ENCODE measurements at places on chromosomes 16 and 17.

DNA sequence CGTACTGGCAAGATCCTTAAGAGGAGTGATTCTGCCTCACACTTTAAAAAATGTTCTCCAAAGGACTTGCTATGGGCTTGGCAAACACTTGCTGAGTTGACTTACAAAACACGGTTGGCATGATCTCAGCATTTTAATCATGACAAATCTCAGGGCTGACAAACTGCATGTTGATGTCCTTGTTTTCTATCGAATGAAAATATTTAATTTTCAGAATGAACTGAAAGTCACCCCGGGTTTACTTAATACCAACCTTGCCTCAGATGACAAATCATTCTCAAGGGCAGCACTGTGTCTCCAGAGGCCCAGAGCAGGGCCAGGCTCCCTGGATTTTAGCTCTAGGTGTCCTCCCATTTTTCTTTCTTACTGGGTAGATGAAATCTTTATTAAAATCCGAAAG is 229.1 kb upstream of the ZFHX3 start:
- no peak for DNase-seq

DNA sequence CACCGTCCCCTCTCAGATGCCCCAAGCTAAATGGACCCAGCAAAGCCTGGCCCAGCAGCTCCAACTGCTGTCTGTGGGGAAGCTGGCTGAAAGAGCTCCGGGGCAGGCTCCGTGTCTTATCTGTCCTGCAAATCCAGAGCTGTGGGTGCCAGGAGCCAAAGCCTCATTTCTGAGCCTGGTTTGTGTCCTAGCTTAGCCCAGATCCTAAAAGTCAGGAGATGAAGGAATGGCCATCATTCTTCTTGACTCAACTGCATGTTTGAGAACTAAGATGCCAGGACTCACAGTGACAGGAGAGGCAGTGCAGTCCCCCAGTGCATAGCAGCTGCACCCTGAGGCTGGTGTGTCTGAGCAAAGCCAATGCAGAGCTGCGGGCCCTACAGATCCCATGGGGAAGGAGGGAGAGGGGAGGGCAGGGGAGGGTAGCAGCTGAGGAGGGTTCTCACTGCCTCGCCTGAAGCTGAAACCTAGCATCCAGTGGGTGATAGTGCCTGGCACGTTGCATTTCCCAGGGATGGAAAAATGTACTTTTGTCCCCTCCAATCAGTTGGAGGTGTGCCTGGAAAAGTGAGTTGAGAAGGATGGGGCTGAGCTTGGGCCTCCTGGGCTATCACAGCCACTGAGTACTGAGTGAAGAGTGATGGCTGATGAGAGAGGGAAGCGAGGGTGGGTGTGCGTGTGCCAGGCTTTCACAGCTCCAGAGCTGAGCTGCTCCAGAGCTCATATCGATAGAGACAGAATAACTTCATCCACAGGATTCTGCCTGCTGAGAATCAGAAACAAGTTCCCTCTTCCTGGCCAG is 24.5 kb upstream of the CD300E start:
- no peak for DNase-seq

- DNase-seq, result no peak
Observed at GRCh38 chr16:69399361-69399760, 13.6 kb upstream of the TERF2 start.

DNA sequence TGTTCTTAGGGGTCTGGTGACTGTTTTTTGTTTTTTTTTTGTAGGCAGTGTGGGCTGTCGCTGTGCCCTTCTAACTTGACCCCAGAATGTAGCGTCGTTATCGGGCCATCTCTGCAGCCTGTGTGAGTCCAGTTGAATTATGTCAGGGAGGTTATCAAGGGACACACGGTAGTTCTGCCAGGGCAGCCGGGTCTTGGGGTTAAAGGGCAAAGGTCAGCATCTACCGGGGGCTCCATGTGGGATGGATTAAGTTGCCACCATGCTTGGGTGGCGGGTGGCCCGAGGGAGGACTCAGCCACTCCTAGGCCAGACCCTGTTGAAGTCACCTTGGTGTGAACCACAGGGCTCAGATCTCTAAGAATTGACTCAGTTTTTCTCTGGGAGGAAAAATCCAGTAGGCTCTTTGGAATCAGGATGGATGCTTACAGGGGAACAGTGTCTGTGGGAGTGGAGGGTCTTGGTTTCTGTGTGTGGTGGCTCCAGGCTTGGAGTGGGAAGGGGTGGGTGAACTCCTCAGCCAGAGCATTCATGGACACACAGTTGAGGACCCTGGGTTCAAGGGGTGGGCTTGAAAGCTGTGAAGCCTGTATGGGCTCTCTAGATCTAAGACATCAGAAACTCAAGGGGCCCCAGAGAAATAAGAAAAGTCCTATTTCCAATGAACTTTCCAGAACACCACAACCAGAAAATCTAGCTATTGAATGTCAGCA is 191.7 kb downstream of the IRF8 start:
- no peak for DNase-seq

DNA sequence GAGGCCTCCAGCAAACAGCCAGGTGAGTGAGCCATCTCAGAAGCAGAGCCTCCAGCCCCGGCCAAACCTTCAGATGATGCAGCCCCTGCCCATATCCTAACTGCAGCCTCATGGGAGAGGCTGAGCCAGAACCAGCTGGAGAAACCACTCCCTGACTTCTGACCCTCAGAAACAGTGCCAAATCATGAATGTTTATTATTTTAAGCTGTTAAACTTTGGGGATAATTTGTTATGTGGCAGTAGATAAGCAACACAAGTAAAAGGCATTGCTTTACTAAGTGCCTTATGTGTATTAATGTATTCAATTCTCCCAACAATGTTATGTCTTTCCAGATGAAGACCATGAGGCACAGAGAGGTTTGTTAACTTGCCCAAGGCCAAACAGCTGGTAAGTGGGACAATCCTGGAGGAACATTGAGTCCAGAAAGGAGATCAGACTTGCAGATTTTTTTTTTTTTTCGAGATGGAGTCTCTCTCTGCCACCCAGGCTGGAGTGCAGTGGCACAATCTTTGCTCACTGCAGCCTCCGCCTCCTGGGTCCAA is 59.6 kb downstream of the SOCS1 start:
- no peak for DNase-seq

GRCh38 chr17:16091773-16092172 is 92.1 kb downstream of the TTC19 start:
- DNase-seq, result no peak

DNA sequence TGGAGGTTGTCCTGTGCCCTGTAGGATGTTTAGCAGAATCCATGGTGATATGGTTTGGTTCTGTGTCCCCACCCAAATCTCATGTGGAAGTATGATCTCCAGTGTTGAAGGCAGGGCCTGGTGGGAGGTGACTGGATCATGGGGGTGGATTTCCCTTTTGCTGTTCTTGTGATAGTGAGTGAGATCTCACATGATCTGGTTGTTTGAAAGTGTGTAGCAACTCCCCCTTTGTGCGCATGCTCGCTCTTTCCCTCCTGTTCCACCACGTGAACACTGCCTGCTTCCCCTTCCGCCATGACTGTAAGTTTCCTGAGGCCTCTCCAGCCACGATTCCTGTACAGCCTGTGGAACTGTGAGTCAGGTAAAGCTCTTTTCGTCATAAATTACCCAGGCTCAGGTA is 61.9 kb downstream of the ARHGAP17 start:
- no peak for DNase-seq

GRCh38 chr17:60493847-60494321 is 32.2 kb downstream of the APPBP2 start:
- no peak for DNase-seq

GRCh38 chr17:73163043-73163442 is 1.8 kb upstream of the SSTR2 start:
- DNase-seq, result no peak

- DNase-seq, result no peak
Observed at GRCh38 chr16:74305978-74306784, 9.6 kb downstream of the PSMD7 start.

DNA sequence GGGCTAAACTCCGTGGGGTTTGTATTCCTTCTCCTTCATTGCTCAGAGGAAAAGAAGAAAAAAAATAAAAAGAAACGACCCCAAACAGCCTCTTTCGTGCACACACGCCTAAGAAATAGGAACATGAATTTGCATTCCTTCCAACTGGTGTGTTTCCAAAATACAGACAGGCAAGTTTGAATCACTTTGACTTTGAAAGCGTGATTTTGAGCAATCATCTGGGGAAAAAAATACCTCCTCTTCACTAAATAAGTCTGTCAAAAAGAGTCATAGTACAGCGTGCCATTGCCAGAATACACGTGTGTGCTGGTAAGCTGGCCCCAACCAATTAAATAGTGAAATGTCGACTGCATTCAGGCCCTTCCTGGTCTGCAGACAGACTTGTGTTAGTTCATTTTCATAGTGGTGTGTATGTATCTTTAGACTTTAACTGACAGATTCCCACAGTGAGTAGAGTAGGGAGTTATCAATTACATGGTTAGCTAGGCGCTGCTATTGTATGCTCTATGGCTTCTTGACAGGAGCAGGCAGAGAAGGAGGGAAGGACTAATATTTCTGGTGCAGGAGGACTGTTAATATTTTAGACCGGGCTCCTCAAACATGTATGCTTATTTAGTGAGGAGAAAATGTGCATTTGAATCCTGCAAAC is 618.3 kb downstream of the MAF start:
- DNase-seq, result no peak

DNA sequence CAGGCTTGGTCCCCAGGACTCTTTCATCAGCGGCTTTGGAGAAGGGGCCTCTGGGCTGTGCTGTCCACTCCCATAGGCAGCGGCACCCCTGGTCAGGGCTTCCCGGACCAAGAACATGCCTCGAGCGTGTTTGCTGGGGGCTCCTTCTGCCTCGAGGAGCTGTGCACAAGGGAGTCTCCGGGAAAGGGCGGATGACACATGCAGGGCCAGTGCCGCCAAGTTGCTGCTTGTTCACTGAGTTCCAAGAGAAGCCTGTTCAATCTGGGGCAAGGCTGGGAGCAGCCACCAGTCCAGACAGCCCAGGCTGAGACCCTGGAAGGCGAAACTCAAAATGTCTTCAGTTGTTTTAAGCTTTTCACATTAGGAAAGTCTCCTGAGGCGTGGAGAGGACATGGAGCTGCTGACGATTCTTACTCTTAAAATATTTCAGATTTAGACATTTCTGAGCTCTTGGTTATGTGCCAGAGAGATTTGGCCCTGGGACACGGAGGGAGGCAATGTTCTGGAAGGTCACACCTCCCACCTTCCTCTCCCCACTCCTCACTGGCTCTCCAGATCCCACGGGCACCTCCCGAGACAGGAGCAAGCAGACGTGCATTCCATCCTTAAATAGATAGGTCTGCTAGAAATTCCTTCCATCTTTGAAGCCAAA is 84.5 kb upstream of the ZNF469 start:
- DNase-seq, result peak; percentile 66

GRCh38 chr17:70636517-70637133 is 467.3 kb downstream of the KCNJ2 start:
- no peak for DNase-seq

GRCh38 chr17:43909537-43910231 is 2.3 kb upstream of the MPP2 start:
- DNase-seq, result no peak

- no peak for DNase-seq
Observed at GRCh38 chr16:30699615-30700099, 686 bp downstream of the SRCAP start.

DNA sequence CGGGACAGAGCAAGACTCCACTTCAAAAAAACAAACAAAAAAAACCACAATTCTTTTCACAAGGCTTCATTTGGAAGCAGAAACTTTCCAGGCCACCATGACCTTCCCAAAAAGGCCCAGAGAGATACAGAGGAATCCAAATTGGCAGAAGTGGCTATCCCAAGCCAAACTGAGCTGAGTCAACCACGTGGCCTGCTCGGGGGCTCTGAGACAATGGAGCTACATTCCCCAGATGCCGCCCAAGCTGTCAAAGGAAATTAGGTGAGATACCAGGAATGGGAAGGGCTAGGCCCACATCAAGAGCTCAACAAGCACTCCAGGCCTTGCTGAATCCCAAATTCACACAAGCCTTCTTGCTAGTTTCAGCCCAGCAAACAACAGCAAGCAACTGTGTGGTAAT is 5.7 kb upstream of the EXOSC6 start:
- DNase-seq, result no peak

DNA sequence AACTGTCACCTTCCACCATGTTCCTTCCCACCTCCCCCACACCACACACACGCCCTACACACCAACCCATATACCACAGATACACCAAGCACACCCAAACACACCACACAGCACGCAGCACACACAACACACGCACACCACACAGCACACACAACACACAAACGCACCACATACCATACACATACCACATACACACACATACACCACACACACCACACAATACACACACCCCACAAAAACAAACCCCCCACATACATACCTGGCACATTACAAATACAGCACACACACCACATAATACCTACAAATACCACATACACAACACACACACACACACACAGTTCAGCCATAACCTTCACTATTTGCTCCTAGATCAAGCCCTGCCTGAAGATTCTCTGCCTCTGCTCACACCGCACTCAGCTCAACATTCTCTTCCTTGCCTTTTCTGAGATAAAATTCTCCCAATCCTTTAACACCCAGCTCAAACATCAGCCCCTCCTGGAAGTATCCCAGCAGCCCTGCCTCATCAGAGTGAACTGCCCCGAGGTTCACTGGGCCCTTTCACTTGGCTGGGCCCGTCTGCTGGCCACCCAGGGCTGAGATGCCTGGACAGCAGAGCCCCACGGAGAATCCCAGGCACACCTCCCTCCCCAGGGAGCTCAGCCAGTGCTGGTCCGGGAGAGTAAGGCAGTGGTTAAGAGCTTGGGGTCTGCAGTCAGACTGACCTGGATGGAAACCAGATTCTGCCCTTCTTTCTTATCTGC is 31.9 kb upstream of the CPNE2 start:
- no peak for DNase-seq

DNA sequence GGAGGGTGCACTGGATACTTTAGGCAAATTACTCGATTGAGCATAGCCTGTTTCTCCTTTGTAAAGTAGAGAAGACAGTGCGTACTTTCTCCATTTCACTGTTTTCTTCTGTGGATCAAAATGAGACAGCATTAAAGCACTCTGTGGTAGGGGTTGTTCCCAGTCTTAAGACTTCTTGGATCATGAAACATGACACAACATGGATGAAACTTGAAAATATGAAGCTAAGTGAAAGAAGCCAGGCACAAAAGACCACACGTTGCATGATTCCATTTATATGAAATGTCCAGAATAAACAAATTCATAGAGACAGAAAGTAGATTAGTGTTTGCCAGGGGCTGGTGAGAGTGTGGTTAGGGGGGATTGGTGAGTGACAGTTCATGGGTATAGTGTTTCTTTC is 61.8 kb upstream of the MED9 start:
- no peak for DNase-seq

GRCh38 chr16:77928096-77928495 is 94.3 kb upstream of the CLEC3A start:
- DNase-seq, result no peak

- DNase-seq, result no peak
Observed at GRCh38 chr17:55242476-55242875, 22.3 kb upstream of the HLF start.

All from epithelial cell of prostate (primary cell).